ENCODE measurements at places on chromosomes 1 and 21.

DNA sequence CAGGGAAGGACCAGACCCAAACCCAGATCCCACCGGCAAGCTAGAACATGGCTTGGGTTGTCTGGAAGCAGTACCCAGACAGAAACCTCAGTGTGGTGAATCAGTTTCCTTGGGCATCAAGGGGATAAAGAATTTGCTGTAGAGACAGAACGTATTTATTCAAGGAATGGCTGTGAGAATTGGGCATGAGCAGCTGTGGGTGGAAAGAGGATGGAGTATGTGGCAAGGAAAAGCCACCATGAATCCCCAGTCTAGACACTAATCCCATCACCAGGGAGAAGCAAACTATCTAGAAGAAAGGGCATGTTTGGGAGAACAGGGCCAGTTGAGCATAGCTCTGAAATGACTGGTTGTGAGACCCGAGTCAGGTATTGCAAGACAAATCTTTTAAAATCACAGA, 109.2 kb downstream of the TOMM20 start:
- no peak for DNase-seq

GRCh38 chr1:22315315-22316078, 136.2 kb upstream of the ZBTB40 start:
- no peak for DNase-seq

- no peak for DNase-seq
Measured at GRCh38 chr1:95369985-95370690, 136.1 kb downstream of the RWDD3 start.

- no peak for DNase-seq
Measured at GRCh38 chr1:116913941-116914340, 4.2 kb downstream of the PTGFRN start.

- no peak for DNase-seq
Measured at GRCh38 chr1:113786069-113786468, 26.2 kb downstream of the RSBN1 start.

GRCh38 chr1:54230507-54231339, 30.8 kb downstream of the MRPL37 start:
- DNase-seq: no peak

- DNase-seq: no peak
Measured at GRCh38 chr21:36472377-36472776, 7.5 kb downstream of the CLDN14 start.

Measured in stimulated activated naive B cell treated with anti-CD40 and anti-IgM and Interleukin-4, amounts not matched to agents 10 μg/mL and 1 μg/mL and 100 μg/mL, for 72 hours (primary cell).